Naive thymus-derived CD4-positive, alpha-beta T cell (primary cell): ENCODE measurements at places on chromosomes 12 and 14.

- no peak for DNase-seq
Observed at GRCh38 chr12:76948879-76949278, 70.1 kb upstream of the CSRP2 start.

GRCh38 chr12:26809611-26810285 lies 23.2 kb downstream of the ITPR2 start:
- no peak for DNase-seq

- DNase-seq = no peak
Observed at GRCh38 chr12:75954041-75954440, 77.5 kb downstream of the PHLDA1 start.

DNA sequence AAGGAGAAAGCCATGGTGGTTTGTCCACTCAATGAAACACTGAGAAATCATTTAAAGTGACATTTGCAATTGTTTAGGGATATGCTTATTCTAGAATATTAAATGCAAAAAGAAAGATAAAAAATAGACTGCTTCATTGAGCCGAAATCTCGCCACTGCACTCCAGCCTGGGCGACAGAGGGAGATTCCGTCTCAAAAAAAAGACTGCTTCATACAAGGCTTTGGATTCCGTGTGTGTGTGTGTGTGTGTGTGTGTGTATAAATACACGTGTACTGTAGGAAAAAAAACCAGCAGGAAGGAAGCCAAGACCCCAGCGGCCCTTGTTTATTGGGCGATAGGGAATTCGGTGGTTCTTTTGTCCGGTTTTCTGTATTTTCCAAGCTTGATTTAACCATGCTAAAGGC lies 3.2 kb upstream of the ZNF839 start:
- DNase-seq = no peak

GRCh38 chr12:26239122-26239851 lies 43.9 kb downstream of the SSPN start:
- no peak for DNase-seq

DNA sequence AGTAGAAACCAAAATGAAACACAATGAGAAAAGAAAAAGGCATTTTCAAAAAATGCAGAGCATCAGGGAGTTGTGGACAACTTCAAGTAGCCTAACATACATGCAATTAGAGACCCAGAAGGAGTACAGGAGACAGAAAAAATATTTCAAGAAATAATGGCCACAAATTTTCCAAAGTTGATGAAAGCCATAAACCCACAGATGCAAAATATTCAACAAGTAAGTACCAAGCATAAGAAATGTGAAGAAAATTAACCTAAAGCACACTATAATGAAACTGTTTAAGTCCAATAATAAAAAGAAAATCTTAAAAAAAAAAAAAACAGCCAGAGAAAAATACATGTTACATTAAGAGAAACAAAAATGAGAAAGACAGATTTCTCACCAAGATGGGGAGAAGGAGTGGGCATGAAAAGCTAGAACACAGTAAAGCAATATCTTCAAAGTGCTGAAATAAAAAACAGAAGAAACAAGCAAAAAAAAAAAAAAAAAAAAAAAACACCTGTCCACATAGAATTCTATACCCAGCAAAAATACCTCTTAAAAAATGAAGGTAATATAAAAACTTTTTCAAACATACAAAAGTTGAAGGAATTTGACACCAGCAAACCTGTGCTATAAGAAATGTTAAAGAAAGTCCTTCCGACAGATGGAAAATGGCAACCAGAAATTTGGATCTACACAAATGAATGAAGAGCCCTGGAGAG lies 77.1 kb downstream of the PRKAB1 start:
- DNase-seq = no peak

GRCh38 chr12:4663971-4664505 lies 15.1 kb downstream of the NDUFA9 start:
- DNase-seq = no peak

DNA sequence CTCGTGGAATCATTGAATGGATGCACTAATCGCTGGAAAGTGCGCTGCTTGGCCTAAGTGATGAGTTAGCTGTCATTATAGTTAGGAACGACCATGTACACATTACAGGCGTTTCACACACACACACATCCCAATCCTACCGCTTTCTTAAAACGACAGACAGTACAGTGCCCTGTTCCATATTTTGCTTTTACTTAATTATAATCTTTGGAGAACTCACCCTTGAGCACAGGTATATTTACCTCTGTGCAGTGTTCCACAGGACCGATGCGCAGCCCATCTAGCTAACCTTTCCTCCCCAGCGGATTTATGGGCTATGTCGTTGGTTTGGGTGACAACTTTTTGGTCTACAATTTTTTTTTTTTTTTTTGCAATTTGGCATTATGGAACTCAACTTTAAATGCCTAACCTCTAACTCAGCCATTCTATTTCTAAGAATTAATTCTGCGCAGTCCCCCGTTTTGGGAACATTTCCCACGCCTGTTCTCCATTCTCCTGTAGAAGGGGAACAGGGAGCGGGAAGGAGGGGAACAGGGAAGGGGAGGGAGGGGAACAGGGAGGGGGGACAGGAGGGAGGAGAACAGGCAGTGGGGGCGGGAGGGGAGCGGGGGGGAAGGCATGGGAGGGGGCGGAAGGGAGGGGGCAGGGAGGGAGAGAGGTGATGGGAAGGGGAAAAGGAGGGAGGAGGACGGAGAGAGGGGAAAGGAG lies 663 bp upstream of the ULK1 start:
- DNase-seq = no peak

DNA sequence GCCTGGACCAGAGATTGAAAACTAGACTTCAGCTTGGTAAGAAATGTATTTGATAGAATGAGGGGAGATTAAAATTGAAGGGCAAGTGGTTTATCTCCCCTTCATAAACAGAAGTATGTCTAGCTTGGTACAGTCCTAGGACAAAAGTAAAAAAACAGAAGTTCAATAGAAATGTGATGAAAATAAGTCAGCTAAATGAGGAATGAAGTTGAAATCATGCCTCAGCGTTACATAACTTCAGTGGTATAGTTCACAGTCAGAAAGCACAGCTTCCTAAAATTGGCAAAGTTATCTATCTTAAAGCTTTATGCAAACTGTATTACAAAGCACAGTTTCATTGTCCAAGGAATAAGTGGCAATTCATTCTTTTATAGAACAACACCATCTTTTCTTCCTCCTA lies 90.2 kb upstream of the SYT10 start:
- DNase-seq = no peak

DNA sequence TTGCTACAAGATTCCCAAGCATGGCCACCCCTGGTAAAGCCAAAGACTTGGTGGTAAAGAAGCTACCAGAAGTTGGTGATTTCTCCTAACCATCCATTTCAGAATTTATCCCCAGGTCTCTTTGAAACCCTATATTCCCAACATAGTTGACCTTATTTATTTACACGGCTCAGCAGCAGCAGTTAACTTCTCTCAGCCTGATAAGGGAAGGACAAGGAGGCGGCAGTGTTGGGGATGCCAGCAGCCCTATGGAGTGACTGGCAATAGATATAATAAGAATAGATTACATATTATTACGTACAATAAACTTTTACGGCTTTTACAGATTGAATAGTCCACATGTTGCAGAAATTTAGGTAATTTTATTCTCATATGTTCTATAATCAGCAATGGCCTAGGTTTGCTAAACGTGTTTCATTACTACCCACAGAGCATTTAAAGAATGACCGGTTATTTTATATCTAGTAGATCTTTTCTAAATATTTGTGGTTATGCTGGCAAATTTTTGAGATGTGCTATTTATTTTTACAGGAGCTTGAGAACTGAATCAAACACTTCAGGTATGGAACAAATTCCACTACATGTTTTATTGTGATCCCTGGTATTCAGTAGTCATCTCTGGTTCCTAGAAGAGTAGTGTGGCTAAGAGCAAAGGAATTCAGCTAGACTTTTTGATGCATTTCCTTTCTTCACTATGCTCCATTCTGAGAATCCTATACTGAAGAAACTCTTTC lies 19.8 kb upstream of the PALS1 start:
- no peak for DNase-seq

DNA sequence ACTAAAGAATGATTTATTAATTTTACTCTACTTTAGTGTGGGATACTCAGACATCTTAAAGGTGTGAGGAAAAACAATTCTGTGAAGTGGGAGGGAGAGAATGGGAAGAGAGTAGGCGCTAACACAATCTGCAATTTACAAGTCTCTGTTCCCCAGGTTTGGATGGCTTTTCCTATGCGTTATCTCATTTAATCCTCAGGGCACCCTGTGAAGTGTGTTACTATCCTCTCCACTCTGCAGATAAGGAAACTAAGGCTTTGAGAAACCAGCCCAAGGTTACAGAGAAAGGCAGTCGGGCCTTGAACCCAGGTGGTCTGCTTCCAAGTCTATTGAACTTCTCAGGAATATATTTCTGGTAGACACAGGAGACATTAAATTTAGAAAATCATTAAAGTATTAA lies 36.2 kb upstream of the TUBA1C start:
- DNase-seq = no peak

DNA sequence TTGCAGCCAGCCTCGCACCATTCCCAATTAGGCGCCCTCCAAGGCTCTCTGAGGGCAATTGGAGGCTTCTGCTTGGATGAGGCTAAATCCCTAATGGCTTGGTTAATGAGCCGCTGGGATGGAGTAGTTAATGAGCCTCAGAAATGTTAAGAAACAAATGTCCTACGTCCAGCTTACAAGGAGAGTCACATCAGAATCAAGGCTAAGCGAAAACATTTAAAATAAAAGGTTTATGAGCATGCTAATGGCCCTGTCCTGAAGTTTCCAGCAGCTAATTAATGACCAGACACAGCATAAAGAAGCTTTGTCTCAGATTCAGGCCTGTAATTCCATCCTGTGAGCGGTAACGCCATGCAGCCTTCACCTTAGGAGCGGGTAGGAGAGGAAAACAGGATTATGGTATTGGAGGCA lies 200.7 kb upstream of the BCL2L14 start:
- DNase-seq = no peak

DNA sequence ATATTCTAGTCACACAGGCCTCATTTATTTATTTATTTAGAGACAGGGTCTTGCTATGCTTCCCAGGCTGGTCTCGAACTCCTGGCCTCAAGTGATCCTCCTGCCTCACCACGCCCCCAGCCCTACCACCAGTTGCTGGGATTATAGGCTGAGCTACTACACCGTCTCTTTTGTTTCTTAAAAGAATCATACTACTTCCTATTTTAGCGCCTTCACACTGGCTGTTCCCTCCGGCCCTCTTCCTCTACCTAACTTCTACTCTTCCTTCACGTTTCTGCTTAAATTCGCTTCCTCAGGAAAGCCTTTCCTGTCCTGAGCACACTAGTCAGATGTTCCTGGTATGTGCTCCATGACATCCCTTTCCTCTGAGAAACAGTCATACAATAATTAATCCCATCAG lies 6.4 kb upstream of the MRPL42 start:
- no peak for DNase-seq

- no peak for DNase-seq
Observed at GRCh38 chr14:56731187-56731586, 79.1 kb downstream of the OTX2 start.

DNA sequence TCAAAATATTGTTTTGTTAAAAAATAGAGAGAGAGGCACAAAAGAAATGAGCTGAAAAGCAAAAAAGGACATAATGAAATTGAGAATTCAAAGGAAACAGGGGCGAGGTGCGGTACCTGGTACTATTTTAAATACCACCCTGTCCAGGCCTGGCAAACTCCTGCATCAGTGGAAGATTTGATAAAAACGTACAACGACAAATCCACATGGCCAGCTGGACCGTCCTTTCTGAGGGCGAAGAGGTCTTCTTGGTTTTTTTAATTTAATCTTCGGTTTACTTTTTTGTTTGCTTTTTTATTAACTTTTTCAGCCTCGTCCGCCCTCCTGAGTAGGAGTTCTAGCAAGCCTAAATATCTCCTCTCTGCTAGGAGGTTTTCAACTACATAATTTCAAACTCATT lies 11.9 kb downstream of the BCL11B start:
- no peak for DNase-seq

DNA sequence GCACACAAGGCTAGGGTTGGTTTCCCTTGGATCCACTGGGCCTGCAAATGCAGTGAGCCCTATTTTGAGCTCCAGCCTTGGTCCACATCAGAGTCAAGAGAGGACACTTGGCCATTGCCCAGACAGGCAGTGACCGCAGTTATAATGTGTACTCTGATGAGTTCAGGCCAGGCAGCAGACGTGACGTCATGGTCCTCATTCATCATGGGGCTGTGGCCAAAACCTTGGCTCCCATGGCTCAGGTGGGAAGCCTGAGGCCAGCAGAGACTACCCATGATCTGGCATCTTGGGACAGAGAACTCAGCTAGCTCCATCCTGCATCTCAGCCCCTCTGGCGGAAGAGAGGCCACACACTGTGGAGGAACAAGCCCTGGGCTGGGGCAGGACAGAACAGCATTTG lies 16.4 kb downstream of the TMEM63C start:
- no peak for DNase-seq
